ENCODE measurements at places on chromosomes 13 and 19. TPM values are rescaled to one million over a fixed set of nuclear protein-coding genes. Genes with fewer than 3 reads are reported as not detected.

The SLITRK6 gene
- not detected for total RNA-seq

The ZSWIM9 gene
- total RNA-seq = 4.4 TPM

The ZNF229 gene
- 2.3 TPM for total RNA-seq

The ZIC5 gene
- total RNA-seq = not detected

The SEMA6B gene
- 17.4 TPM for total RNA-seq

The TRPM4 gene
- 48.3 TPM for total RNA-seq

DNA sequence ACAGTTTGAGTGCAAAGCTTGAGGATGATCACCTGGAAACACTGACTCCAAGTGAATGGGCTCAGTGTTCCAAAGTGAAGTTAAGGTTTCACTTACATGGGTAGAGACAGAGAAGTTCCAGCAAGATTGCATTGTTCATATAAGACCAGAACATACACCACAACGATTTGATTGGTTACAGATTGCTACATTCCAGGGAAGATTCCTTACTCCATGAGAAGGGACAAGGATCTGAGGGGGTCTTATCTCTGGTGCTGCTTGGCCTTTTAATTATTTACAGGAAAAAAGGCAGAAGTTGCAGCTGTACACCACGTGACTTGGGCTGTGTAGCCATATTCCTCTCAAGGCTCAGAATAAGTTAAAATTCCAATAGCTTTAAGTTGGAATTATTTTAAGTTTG is 12.3 kb downstream of the WDFY2 start:
- no peak for DNase-seq

GRCh38 chr19:15328312-15328711 is 4.0 kb downstream of the BRD4 start:
- DNase-seq = no peak

GRCh38 chr19:31144075-31144870 is 205.0 kb downstream of the TSHZ3 start:
- no peak for DNase-seq

DNA sequence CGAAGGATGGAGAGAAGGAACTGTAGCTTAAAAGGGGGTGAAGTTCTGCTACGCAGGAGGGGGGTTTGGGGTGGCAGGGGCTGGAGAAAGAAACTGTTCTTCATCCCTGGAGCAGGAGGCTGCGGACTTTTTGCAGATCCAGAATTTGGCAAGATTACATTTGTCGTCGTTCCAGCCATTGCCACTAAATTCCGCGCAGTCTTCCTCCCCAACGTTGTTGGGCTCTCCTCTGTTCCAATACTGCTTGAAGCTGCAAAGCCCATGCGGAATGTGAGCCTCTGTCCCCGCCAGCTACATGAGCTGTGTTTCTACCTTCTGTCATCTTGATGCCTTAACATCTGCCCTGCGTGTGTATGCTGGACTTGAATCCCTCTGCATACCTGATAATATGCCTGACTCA is 4.3 kb downstream of the CD209 start:
- no peak for DNase-seq

- no peak for DNase-seq
These were observed 236.7 kb upstream of the CSNK1A1L start for GRCh38 chr13:37342205-37342604.

DNA sequence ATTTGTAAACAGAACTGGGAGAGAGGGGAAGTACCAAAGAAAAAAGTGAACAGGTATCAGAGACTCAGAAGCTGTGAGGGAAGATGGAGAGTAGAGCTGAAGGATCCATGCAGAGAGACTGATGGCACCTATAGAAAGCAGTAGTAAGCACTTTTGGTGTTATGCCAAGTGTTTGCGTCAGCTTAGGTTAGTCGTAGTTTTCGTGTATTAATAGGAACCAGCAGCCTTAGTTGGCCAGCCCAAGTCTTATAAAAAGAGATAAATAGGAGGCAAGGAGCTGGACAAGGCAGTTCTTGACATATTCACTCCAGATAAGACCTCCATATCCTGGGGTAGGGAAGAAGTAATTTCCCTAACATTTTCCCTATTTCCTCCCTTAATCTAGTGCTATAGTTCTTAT is 214.2 kb downstream of the OXGR1 start:
- DNase-seq = no peak

DNA sequence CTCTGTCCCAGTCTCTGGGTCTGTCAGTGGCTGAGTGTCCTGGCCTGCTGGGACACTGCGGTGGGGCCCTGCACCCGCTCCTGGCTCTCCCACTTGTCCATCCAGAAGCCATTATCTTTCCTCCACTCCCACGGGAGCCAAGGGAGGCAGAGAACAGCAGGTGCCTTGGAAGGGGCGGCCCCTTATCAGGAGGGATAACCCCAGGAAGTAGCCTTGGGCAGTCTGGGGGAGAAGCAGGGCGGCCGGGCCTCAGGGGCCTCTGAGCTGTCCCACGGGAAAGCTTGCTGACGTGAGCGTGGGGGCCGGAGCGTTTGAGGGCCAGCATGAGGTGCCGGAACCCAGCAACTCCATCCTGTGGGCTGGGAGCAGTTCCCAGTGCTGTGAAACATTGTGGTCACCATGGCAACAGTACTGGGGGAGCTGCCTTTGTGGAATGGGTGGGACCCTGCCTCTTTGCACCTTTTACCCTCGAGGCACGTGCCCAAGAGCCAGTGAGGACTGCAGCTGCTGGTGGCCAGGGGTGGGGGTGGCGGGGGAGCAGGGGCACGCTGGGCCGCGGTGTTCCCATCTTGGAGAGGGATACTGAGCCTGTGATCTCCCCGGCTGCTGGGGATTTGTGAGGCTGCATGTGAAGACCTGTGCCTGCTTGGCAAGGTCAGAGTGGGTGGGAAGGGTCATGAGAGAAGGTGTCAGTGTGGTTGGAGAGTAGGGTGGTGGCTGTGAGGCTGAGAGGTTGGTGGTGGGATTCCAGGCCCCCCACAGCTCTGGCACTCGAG is 20.9 kb downstream of the KLHL26 start:
- peak; percentile 41 for DNase-seq

DNA sequence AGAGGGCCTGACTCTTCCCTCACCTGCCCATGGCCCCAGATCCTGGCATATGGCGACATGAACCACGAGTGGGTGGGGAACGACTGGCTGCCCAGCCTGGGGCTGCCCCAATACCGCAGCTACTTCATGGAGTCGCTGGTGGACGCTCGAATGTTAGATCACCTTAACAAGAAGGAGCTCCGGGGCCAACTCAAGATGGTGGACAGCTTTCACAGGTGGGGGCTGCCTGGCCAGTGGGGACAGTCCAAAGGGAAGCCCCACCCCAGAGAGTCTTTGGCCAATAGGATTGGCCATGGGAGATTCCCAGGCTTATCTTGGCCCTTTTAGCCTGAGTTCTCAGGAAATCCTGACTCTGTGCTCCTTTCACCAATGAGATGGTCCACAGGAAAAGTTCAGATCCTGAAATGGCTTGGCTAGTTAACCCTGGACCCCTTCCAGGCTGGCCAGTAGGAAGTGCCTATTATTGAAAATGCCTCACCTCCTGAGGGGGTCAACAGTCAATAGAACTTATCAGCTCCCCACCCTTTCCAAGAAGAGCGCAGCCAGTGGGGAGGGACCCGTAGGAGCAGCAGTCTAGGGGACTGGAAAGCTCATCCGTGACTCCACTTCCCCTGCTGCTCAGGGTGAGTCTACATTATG is 7.0 kb downstream of the HRC start:
- DNase-seq = no peak

DNA sequence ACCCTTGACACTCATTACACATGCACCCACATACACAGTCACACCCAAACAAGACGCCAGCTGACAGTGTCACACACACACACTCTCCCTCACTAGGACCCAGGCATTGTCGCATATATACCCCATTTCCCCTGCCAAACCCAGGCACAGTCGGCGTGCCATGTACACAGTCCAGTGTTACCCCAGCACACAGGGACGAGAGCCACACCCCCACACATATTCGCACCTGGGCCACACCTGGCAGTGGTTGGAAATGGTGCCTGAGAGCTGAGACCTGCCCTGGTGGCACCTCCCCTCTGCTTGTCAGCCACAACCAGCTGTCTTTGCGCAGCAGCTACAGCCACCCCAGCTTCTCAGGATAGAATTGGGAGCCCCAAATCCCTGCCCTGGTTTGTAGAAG is 9.0 kb downstream of the NFIX start:
- DNase-seq = no peak

DNA sequence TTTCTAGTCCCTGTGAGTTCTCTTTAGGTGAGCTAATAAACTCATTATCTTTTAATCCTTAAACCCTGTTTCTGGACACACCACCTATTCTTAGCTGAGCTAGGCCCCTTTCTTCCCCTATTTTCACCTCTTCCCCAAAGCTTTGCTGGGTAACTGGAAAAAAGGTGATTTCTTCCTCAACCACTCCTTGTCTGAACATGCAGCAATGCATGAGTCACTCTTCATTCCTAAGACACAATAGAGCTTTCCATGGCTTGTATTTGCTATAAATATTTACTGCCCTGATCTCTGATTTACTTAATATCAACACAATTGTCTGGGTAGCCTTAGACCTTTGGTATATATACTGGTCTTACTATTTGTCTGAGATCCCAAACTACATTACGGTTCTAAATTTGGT is 370.9 kb downstream of the KLF5 start:
- DNase-seq = no peak

DNA sequence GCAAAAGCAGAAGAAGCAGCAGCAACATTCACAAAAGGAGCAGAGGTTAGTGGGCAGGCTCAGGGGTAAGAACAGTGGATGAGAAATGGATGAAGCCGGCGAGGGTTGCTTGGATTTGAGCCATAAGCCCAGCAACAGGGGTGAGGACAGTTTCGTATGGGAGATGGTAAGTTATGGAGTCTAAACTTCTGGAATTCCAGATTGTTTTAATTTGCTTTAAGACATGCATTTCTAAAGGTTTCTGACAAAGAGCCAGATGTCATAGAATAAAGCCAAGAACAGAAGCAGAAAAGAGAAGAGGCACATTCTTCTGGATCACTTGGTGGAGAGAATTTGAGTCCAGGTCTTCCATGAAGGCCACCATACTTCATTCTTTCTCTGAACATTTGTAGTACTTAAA is 76.6 kb downstream of the TNFSF11 start:
- DNase-seq = no peak

GRCh38 chr19:5913739-5914357 is at the start of gene CAPS:
CAPS (plus strand) TSS chr19:5914254; CDS start chr19:5914407, 153 bp downstream.
- no peak for DNase-seq

- no peak for DNase-seq
These were observed 13.2 kb downstream of the NUCB1 start for GRCh38 chr19:48913114-48913889.

DNA sequence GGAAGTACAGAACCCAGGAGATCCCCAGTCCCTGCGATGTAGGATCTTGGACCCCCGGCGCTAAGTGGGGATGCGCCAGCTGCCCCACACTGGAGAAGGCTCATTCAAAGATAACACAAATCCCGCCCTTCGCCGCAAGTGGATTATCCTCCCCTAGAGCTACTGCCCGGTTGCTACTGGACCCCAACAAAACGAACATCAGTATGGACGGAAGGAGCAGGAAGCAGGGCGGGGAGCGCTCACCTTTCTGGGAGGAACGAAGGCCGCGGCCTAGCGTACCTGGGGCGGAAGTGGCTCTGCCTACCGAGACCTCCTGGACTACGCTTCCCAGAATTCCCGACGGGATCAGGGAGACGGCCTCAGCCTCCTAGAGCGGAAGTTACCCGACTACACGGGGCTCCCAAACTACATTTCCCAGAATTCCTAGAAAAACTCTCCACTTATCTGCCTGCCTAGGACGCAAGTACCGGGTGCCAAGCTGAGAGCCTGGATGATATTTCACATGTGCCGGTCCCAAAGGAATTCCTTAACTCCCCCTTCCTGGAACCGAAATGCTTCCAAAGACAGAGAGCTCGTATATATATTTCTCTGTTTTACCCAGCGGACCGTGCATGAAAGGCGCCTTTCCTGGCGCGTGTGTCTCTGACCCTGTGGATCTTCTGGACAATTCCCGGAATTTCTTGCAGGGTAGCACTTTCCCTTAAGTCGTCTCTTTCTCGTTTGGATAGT is at the start of gene ZNF112:
Gene ZNF112, minus strand, starts transcription at position 298 of the 729 bp plus-strand sequence. CDS start 16,141 bp downstream, outside the sequence.
- peak; percentile 56 for DNase-seq
